ENCODE measurements at places on chromosomes 1 and 21.

DNA sequence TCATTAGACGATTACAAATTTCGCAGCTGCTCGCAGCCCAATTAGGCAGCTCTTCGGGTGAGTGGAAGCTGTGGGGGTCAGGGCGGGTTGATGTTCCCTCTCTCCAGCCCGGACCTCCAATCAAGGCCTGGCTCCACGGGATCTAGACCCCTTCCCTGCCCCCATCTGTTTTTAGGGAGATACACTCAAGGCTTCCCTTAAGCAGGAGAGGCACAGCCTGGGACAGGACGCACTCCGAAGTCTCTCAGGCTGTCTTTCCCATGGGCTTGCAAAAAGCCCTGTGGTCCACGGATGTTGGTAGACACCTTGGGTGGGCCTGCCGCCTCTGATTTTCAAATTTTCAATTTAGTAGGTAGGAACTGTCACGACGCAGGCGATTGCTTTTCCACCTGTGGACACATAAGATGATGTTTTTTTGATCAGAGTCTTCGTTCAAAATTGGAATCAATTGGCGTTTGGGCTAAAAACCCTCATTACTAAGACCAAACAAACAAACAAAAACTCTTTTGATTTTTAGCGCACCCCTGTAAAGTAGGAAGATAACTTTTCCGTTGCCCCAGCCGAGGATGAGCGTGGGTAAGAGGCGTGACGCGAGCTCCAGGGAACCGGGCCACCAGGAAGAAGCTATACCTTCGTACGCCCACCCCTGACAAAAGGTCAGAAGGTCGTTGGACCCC, 2.5 kb upstream of the LHX8 start:
- DNase-seq = no peak

GRCh38 chr1:111489604-111490003, 13.8 kb downstream of the ADORA3 start:
- DNase-seq = peak; percentile 82

DNA sequence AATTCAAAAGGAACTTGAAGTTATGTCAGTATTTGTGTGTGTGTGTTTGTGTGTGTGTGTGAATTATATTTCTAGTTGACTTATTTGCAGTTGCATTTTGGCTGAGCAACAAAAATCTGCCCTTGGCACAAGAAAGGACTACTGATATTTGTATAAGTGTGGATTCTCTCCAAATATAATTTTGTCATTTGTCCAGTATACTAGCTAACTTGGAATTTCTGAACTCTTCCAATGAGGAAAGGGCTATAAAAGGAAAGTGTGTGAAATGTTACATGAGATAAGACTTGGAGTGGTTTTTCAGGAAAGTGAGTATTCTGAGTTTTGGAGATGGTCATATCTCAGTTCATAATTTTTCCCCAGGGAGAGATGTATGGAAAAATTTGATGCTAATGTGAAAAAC, 1384.1 kb upstream of the B3GALT2 start:
- DNase-seq = peak; percentile 16

GRCh38 chr1:164950541-164950986, 391.6 kb downstream of the PBX1 start:
- no peak for DNase-seq

DNA sequence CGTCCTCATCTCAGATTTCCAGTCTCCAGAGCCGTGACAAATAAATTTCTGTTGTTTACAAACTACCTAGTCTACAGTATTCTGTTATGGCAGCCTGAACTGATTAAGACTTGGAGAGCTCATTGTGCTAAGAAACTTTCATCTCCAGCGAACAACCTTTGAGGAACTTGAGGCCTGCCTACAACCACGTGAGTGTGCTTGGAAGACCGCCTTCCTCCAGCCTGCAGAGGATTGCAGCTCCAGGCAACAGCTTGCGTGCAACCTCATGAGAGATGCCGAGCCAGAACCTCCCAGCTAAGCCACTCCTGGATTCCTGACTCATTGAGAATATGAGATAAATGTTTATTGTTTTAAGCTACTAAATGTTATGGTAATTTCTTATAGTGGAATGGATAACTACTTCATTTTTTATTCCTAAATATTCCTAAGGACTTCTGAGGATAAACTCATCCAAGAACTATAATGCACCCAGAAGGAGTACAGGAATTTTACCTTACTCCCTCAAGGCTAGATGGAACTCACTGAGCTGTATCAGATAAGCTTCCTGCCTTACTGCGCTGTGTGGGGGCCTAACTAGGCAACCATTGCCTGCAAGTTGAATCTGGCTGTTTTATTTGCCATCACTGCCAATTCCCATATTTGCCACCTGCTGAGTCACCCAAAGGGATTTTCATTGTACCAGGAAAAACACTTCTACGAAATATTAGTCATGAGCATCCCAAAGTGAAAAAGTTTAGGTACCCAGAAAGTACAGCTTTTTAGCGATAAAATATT, 17.6 kb downstream of the FAM177B start:
- peak; percentile 92 for DNase-seq

DNA sequence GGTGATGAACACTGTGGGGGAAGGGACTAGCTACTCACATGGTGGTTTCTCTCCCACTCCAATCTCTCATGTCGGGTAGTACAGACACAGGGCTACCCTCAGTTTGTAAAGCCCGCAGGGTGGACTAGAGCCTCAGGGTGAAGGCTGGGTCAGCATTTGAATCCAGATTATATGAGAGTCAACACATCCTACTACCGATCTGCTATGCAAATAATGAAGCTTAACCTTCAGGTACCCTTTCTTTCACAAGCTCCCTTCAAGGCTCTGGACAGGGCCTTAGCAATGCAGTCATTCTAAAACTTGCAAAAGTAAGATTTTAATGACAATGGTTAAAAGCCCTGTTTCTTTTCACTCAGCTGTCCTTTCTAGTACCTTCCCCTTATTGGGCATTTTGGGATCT, 5.5 kb upstream of the ZBED6 start:
- DNase-seq = no peak

DNA sequence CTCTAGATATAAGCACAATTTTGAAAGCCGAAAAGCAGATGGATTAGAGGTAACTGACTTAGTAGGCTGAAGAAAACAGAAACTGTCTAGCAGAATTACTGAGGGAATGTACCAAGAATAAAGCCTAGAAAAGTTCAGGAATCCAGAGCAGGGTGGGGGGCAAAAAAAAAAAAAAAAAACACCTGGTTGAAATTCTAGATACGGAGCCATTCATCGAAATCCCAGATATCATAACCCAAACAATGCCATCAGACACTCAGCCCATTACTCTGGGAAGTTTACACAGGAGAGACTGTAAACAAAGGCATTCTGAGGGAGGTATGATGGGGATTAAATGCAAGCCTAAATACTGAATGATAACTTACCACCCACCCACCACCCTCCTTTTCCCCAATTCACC, 45.6 kb downstream of the ENAH start:
- no peak for DNase-seq

DNA sequence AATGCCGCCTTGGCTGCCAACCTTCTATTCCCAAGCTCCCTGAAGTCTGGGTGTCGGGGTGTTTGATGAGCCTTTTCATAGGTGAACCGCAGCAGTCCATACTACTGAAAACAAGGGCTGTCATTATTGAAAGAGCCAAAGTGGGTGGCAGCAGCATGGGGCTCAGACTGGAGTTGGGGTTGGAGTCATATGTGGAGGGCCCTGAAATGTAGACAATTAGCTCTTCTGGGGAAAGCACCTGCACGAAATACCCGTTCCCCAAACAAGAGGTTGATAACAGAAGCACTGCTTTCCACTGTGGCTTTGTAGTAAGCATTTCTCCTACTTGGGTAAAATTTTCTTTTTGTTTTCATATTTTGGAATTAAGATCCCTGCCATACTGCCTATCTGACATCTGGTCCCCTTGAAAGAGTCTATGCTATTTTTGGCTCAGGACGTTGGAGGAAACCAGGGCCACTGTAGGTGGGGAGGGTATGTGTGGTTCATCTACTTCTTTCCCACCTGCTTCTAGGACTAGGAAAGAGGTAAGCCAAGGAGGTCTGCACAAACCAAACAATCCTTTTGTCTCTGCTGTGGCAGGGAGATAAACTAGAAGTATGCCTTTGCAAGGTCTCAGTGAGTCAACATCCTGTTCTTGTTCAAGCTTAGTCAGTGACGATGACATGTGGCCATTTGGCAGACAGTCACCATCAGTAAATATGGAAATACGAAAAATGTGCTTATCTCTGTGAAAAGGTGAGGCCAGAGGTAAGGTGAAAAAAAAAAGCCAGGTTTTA, 197.0 kb upstream of the UBE2U start:
- DNase-seq = peak; percentile 62

GRCh38 chr21:23740463-23740862, 1866.8 kb downstream of the MRPL39 start:
- no peak for DNase-seq

GRCh38 chr21:37668462-37669239, 247.6 kb downstream of the KCNJ6 start:
- no peak for DNase-seq

GRCh38 chr21:33811167-33812010, 104.2 kb downstream of the ATP5PO start:
- DNase-seq = no peak

GRCh38 chr1:244280201-244280600, 171.5 kb downstream of the ADSS2 start:
- peak; percentile 34 for DNase-seq

- DNase-seq = no peak
Measured at GRCh38 chr1:34840426-34840825, 19.1 kb downstream of the SMIM12 start.

- DNase-seq = peak; percentile 33
Measured at GRCh38 chr1:47703981-47704596, 266.2 kb downstream of the FOXD2 start.

GRCh38 chr1:233290396-233291034, 5.0 kb downstream of the PCNX2 start:
- DNase-seq = no peak

GRCh38 chr1:243416495-243416894, 160.7 kb downstream of the SDCCAG8 start:
- no peak for DNase-seq

DNA sequence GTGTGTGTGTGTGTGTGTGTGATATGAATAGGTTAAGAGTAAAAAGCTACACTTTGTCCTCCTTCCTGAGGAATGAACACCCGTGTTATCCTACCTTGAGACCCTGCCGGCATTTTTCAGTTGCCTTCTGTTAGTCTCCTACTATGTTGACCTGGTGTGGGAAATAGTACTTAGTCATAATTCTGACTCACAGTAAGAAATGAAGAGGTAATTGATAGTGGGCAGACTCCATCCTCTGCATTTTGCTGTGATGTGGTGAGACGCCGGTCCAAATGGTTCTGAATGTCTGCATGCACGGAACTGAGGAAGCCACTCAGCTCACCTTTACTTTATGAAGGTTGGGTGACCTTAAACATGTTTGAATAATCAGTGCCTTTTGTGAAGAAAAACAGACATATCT, 12.6 kb downstream of the CD101 start:
- peak; percentile 41 for DNase-seq

GRCh38 chr1:68366572-68366971, 83.2 kb downstream of the RPE65 start:
- DNase-seq = no peak

- peak; percentile 99 for DNase-seq
Measured at GRCh38 chr1:185646202-185646683, 87.9 kb upstream of the HMCN1 start.

DNA sequence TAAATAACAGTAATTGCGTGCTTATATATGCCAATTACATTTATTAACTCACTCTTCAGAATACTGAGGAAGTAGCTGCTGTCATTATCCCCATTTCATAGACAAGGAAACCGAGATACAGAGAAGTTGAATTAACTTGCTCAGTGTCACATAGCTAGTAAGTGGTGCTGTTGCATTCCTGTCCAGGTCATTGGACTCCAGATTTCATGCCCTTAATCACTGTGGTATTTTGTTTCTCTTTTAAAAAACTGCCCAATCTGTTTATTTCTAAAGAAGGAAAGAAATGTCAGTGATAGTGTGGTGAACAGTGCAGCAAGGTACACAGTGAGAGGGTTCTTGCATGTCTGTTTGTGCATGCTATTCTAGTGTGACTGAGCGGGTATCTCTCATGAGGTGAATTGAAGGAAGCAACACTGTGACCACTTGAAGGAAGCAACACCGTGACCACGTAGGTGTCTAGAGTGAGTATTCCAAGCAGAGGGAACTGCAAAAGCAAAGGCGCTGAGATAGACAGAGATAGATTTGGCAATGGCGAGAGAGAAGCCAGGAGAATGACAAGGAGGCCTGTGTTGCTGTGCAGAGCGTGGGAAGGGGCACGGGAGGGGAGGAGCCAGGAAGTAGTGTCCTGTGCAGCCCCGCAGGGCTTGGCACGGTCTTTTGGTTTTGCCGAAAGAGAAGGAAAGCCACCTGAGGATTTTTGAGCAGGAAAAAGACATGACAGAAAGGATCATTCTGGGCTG, 95.9 kb downstream of the CAMTA1 start:
- DNase-seq = no peak

GRCh38 chr1:171263901-171264300, 15.6 kb downstream of the FMO1 start:
- DNase-seq = no peak

GRCh38 chr1:74340656-74341055, 105.5 kb downstream of the TNNI3K start:
- DNase-seq = no peak

DNA sequence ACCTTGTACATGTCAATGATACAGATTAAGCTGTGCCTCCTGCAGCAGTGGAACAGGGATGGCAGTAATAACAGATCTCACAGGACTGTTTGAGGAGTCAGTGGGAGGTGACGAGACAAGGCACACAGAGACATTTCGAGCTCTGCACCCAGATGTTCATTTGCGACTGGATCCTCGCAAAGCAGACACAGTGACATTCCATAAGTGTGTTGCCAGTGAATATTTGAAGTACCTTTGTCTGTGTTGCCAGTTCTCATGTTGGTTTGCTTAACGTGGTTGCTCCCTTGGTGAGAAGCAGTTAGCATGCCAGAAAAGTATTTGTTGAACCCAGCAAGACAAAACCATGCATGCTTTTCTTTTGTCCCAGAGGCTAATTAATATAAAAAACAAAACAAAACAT, 67.0 kb downstream of the NID1 start:
- DNase-seq = no peak
